CD4-positive, alpha-beta T cell treated with Interleukin-12 subunit alpha and Interleukin-12 subunit beta, for 1 hour (primary cell): ENCODE measurements at places on chromosomes 4 and X.

DNA sequence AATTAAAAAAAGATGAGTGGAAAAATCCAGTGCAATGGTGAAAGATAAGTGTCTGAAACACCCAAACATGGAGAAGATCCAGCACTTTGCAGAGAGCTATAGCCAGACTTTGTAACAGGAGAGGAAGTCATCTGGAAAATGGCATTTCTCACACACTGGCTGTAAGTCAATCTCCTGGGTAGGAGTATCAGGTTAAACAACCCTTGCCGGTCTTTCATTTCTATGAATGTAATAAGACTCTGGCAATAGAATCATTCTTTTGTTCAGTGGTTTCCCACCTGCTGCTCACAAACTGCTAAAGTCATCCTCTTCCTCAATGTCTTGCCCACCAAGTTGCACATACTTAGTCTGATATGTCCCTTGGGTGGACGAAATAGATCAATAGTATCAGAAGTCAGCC is 94.0 kb upstream of the ATP8A1 start:
- DNase-seq = no peak

- no peak for DNase-seq
Measured at GRCh38 chr4:183342541-183343533, 20.6 kb upstream of the CLDN24 start.

DNA sequence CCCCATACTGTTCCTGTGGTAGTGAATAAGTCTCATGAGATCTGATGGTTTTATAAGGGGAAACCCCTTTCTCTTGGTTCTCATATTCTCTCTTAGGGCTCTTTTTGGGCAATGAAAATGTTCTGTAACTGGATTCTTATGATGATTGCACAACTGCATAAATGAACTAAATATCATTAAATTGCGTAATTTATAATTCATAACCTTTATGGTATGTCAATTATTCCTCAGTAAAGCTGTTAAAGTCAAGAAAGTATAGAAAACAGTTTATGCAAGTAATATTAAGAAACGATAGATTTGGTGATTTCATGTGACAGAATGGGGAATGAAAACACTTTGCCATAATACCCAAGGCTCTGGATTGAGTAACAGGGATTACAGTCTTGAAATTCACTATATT is 33.5 kb upstream of the SPANXD start:
- no peak for DNase-seq

DNA sequence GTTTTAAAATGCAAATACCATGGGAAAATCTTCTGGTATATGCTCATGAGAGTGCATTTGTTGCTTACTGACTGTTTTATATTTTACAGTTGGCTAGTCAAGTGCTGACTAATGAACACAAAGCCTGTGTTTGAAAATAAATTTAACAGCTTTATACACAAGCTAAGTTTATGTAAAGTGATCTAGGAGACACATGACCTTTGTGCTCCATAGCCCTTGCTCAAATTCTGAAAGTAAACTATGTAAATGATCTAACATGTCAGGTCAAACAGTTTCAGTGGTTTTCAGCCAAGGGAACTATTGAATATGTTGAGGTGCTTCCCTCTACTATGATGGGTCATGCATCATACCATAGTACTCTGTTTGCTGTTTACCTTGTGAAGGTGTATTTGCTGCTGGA is 36.7 kb downstream of the DIAPH2 start:
- DNase-seq = no peak
